ENCODE measurements at places on chromosomes 2 and 18.

DNA sequence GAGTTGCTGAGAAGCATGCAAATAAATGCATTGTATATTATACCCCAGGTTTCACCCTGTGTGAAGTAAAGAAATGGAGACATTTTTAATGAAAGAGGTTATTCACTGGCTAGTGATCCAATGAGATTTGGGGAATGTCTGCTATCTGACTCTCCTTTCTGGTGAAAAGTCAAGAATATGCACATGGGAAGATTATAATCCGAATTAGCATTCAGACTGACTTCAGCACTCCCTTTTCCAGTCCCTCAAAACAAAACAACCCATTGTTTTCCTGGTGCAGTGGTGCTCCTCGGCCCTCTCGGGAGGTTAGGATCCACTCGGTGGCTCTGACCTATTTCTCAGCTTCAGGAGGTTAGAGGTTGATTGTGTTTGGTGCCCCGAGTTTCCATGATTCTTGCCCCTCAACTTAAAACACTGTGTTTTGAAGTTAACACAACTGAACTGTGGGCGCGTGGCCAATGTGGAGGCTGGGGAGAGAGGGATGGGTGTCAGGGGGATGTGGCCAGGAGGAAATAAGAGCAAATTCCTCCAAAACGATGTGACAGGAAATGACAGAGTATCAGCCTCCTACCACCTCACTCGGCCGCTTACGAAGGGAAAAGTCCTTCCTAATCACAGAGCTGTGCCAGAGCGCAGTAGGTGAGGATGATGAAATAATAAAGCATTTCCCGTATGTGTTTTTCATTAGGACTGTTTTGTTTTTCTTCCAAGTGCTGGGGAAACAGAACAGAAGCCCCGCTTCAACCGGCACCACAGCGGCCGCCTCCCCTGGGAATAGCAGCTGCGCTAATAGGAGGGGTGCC is 440.1 kb downstream of the MTX2 start:
- DNase-seq: no peak

DNA sequence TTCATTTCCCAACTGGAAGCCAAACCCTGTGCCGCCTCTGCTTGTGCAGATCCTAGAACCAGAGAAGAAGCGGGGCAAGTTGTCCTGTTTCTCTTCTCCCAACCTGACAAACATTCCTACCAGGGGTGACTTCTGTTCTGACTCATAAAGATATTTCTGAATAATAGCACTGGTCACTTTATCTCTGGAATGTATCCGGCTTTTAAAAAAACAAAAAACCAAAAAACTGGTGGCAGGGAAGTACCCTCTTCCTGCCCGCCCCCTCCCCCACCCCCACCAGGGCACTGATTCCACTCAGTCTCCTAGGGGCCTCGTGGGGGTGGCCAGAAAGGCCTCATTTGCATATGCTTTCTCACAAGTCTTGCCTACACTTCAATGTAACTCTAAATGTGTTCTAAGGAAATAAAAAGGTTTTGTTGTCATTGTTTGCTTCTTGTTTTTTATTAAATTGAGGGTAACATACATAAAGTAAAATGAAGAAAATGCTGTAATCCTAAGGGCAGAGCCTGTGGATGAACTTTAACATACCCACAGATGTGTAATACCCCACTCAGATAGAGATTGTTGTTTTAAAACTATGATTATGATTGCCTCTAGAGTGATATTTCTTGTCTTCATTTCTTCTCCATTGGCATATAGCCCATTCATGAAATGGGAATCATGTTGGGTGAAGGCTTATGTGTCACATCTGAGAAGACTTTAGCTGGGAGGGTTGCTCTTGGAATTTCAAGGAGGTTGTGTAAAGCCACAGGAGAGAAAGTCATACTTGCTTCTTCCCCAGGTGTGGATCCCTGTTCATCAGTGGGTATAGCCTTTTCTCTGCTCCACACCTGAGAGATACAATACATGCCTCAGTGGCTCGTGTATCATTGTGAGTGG is 5.3 kb upstream of the FOSL2 start:
- no peak for DNase-seq

DNA sequence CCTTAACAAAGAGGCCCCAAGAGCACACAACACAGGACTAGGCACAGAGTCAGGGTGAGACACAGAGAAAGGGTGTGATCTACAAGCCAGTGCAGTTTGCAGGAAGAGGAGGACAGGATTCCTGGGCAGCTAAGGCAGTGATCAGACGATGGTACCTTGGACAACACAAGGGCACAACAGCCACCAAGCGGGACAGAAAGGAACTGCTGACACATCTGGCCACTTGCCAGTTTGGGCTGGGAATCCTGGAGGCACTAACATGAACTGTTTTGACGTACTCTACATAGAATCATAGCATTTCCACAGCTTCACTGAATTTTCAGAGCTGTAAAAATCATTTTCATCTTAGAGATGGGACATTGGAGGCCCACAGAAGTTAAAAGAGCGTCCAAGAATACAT is 221.5 kb upstream of the SLC35G4 start:
- DNase-seq: no peak

DNA sequence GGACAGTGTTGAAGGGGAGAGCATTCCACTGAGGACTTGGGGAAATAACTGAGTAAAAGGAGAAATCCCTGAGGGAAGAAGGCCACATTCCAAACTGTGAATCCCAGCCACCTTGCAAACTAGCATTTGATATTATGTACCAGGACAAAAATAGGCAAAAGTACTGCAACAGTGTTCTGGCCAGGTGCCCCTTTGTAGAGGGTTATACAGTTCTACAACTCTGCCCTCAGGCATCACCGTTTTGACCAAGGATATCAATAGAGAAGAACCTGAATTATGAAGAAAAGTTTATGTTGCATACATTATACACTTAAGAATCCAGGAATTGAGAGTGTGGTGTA is 20.6 kb upstream of the CAVIN2 start:
- no peak for DNase-seq

DNA sequence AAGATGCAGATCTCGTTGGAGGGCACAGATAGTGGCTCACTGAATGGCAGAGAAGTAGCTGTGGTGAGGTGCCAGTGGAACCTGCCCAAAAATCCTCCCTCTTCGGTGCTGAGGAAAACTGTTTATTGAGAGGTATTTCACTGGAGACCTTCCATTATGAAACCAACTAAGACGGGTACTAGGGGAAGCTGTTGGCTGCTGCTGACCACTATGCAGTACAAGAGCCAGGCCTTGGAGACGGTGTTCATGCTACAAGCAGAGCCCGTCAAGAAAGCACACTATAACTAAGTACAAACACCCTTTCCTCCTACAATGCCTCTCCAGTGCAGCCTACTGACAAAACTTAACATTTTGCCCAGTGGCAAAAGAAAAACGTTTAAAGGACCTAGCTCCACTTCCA is 4.6 kb downstream of the ARL5A start:
- DNase-seq: no peak

DNA sequence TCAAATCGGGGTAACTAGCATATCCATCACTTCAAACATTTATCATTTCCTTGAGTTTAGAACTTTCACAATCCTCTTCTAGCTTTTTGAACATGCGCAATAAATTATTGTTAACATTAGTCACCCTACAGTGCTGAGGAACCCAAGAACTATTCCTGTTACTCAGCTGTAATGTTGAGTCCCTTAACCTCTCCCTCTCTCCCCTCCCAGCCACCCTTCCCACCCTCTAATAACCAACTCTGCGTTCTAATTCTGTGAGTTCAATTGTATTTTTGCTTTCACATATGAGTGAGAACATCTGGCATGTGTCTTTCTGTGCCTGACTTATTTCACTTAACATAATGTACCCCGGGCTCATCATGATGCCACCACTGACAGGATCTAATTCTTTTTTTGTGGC is 78.6 kb upstream of the RANBP2 start:
- no peak for DNase-seq

- no peak for DNase-seq
Measured at GRCh38 chr2:111221701-111222100, 101.0 kb downstream of the BCL2L11 start.

DNA sequence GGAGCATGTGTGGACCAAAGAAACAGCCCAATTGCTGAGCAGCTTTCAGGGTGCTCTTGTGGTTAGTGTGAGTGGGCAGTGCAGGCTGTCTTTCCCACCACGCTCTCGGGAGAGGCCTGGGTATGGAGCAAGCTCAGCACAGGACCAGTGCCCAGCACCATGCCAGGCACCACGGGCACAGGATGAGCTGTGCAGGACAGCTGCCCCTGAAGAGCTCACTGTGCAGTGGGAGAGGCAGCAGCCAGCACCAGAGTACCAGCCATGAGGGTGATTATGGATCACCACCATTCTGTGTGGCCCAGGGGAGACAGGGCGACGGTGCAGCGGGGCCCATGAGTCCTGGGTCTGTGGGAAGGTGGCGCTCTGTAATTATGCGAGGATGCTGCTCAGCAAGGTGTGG is 29.7 kb upstream of the FAHD2A start:
- DNase-seq: no peak

DNA sequence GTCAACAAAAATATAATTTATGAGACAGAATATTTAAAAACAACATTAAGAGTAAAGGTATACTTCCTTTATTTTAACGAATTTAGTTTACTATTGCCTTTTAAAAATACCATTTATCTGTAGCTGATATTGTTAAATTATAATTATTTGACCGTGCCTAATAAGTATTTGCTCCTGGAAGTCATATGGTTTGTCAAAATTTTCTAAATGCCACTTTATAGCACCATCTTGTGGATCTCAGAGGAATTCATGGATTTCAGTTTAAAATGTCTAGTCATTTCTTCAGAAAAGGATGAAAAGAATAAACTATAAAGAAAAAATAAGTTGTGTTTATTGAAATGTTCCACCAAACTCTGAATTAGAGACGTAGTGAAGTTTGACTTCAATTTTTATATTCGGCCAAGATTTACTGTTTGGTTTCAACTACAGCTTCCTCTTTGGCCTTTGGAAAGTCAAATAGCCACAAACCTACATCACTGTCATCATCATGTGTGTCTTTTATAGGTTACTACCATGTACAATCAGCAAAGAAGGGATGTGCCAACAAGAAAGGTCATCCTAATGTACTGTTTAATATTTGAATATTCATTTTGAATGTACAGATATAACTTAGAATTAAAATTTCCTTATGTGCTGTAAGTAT is 10.3 kb upstream of the FTCDNL1 start:
- no peak for DNase-seq

GRCh38 chr18:79607361-79607952 is 72.1 kb upstream of the CTDP1 start:
- DNase-seq: no peak

DNA sequence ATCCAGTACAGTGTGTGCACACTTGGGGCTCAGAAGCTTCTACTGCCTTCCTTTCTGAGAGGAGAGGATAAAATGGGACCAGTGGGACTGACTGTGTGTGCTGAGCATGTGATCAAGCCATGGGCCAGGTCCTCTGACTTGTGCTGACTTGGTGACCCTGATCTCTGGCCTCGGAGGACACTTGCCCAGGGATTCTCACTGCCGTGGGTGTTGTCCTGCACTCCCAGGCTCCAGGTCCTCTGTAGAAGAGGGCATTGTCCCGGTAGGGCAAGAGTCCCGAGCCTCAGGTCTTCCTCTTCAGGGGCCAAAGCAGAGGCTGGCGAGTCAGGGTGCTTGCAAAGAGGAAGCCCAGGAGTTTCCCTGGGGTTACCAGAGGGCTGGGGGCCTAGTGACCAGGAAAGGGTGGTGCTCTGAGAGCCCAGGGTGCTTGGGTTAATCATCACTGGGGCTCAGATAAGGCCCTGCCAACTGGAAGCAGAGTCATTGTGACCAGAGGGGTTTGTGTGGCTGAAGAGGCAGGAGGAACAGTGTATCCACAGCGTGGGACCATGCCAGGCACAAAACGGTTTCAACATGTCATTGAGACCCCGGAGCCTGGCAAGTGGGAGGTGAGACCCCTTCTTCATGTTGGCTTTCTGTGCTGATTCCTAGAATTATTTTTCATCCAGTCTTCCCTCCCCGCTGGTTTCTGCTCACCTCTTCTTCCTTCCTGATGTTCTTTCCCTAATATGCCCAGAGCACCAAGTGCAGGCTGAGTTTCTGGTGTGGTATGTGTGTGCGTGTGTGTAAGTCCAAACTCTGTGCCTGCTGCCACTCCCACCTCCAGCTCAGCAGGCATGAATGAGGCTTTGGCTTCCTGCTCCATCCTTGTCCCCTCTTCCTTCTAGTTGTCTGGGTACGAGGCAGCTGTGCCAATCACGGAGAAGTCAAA is at the start of gene GCKR:
GCKR (plus strand) TSS at position 483 of the 931 bp plus-strand sequence; CDS start at position 549, 66 bp downstream.
- no peak for DNase-seq

DNA sequence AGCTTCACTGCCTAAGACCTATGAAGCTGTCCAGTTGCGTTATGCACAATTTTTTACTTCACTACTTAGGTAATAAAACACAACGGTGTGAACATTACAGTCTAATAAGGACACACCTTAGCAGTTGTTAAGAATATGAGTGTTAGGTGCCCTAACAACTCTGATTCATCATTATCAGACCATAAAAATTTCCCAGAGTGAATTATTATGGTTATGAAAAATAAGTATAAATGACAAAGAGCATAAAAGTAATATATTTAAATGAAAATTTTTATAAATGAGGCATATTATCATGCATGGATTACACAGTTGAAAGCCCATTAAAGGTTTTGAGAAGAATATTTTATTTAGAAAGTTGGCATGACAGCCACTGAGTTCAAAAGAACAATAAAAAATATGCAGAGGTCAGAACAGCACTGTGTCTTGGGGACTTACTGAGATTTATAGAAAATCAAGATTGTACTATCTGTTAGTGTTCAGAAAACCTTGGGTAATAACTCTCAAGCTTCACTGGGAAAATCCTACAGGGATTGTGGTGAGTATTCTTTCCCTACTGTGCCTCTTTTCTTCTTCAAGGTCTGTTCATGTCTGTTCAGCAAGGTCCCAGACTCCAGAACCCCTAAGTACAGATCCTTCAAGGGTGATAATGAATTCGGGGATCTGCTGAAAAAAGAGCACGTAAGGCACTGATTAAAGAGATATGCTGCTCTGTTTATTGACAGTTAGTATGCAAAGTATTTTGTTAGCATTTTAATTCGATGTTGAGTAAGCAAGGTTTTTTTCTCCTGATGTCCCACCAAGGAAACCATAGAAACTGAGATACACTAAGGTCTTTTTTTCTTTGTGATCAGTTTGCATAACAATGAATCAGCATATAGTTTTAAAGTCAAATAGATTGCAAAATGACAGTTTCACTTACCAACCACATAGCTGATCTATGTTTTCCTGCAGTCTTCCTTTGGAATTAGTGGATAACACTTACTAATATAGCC is 250.0 kb downstream of the DSEL start:
- no peak for DNase-seq
